Right ventricle myocardium superior (tissue), 1 donor: ENCODE measurements at places on chromosomes 5 and 9.

DNA sequence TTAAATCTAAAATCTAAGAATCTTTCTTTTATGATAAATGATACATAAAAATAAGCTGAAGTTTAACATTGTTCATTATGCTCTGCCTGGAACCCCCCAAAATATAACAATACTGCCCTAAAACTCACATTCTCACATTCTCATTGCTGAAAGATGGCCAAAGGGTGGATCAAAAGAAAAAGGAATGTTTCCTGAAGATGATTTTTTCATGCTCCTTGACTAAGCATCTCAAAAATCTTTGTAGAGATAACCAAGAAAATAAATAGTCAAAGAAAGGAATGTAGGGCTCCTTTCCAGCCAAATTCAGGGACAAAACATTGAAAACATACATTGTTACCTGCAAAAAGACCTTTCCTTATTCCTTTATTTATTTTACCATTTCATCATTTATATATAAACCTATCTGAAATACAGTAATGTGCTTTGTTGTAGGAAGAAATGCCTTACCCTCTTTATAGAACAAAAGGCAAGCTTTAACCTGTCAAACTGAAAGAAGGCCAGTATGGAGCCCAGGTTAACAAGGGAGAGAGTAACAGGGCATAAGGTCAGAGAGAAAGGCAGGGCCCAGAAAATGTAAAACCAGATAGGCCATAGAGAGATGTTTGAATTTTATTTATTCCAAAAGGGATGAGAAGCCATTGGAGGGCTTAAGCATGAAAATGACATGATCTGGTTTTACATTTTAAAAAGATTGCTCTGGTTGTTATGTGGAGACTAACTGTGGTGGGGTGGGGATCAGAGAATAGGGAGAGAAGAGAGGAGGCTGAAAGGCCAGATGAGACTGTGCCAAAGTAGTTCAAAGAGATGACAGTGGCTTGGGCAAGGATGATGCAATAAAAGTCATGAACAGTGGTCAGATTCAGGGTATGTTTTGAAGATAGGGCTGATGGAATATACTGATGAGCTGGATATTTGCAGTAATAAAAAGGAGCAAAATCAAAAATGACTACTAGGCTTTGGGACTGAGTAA lies 37.3 kb upstream of the CDK5RAP2 start:
- no peak for DNase-seq

GRCh38 chr5:179559284-179560252 lies 9.2 kb downstream of the RUFY1 start:
- peak; percentile 98 for DNase-seq

DNA sequence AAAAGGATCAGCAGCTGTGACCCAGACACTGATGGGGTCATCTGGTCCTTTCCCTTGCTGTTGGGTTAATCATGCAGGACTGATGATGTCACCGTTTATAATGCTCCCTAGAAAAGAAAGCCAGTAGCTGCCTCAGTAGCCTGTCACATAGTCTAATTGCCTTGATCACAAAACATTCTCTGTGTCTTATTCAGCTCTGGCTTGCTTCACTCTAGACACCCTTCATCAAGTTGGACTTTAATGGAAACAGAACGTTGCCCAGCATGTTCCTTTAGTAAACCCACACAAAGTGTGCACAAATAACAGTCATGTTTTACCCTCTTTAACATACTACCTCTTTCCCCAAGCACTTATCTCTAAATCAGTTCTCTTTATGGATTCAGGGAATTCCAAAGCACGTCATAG lies 170.8 kb downstream of the SGCD start:
- DNase-seq, result no peak

- DNase-seq, result no peak
Observed at GRCh38 chr5:61783481-61783880, 451.4 kb downstream of the ZSWIM6 start.

DNA sequence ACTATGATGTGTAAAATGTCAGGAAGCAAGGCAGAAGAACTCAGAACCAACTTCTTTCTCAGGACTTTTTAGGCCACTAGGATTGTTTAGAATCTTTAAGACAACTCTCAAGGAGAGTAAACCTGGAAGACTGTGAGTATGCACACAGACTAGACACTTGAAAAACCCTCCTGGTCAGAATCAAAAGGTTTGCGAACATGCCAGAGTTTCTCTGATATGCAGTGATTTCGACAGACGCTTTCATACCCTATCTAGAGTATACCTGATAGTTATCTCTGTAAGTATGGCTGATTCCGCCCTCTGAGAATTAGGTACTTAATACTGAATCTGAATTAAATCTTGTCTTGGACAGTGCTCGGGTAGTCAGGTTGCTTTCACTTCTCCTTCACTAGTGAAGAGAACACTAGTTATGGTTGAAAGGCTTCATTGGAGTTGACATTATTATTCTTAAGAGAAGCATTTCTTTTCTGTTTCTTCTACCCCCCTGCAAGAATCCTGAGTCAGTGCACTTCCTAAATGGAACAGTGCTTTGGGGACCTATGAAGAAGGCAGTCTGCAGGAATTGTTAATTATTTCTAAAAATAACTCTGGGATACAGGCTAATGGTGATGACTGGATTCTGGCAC lies 158.1 kb downstream of the HACD4 start:
- no peak for DNase-seq

- DNase-seq, result no peak
Observed at GRCh38 chr5:129903466-129904101, 681 bp upstream of the CHSY3 start.

DNA sequence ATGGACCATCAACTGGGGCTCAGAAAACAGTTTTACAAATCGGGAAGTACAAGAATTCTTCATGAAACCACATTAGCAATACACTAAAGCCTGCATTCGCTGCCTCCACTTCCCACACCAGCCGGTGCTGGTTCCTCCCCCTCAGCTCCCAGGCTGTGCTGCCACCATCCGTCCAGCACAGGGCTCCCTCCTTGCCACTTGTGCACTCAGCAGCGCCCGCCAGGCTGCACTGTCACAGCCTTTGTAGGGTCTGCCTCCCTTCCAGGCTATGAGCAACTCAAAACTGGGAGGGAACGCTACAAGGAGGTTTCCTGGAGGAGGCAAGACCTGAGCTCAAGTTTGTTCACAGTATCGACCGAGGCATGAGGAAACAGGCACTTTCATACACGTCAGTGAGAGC lies 7.7 kb downstream of the MAPK9 start:
- no peak for DNase-seq

DNA sequence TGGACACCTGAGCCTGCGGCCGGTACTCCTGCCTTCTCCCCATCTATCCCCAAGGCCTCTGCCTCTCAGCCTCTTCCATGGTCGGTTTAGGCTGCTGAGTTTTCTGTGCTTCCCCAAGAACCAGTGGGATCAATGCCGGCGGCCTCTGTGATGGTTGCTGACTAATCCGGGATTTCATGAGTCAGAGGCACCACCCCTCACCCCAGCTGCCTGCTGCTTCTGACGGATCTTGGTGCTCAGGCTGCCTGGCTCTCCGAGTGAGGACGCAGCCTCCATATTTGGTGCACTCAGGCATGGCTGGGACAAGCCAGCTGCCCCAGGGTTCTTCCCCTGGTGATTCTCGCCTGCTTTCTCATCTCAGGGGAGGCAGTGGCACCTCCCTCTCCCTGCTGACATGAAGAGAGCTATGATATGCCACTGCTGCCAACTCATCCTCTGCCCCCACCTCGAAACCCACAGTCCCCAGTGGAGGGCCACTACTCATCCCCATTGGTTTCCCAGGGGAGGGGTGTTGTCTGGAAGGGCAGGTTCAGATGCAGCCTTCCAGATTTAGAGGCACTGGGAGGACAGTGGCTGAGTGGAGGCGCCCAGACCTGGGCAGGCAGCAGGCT lies 3.3 kb upstream of the MAN1B1 start:
- DNase-seq, result peak; percentile 73

DNA sequence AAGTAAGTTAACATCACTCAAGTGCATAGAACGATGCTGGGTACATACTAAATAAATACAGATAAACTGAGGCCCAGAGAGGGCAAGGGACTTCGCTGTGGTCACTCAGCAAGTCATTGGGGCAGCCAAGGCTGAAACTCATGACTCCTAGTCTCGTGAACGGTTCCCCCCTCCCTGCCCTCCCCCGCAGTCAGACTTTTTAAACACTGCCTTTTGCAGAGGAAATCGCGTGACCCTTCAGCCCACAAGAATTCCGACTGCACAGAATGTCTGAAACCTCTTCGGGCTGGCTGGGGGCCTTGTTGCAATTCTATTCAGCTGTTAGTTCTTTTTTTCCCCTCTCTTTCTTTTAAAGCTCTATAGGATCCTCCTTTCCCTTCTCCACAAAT lies 28.1 kb downstream of the NEK6 start:
- DNase-seq, result peak; percentile 71

DNA sequence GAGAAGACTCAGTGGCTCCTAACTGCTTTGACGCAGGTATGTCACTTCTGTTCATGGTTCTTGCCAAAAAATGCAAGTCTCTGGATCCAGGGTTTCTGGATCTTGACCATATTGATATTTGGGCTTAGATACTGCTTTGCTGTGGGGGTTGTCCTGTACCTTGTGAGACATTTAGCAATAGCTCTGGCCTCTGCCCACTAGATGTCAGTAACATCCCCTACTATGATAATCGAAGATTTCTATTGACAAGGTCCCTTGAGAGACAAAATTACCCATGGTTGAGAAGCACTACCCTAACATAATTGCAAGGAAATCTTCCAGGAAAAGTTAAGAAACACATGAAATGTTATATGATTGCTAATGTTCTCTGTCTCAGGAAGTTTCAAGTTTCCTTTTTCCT lies 285.4 kb downstream of the TMEM232 start:
- DNase-seq, result no peak

GRCh38 chr5:41925555-41925951 lies 472 bp downstream of the FBXO4 start:
- no peak for DNase-seq

GRCh38 chr5:75275756-75276155 lies 39.1 kb upstream of the ANKRD31 start:
- DNase-seq, result no peak

- no peak for DNase-seq
Observed at GRCh38 chr5:133839721-133840120, 128.7 kb downstream of the C5orf15 start.

DNA sequence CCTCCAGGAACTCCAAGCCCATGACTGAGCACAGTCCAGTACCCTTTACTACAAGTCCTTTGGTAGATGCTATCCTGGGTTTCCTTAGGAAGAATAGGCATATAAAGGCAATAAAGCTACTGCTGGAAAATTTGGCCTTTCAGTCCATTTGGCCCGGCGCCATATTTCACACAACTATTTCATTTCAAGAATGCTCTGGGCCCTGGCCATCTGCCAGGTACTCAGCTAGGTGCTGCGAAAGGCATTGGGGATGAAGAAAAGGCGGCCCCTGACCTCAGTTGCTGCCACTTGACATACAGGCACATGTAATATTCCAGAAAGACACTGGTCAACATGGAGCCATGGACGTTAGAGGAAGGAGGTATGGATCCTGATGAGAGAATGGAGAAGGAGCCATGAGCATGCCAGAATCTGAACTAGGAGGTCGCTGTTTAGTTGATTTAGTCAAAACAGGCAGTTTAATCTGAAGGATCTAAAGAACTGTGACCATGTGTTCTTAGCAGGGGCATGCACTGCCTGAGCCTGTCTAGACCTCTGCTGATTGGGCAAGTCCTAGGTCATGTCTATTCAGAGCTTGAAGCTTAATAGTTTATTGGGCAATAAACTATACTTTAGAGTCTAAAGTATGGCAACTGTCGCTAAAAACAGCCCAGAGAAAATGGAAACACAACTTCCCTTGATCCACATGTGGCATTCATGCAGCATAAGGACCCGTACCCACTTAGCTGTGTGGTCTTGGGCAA lies 149.3 kb downstream of the MELK start:
- no peak for DNase-seq

- no peak for DNase-seq
Observed at GRCh38 chr9:109466623-109467590, 31.2 kb downstream of the PTPN3 start.

- DNase-seq, result no peak
Observed at GRCh38 chr5:114346181-114346580, 15.7 kb upstream of the KCNN2 start.

DNA sequence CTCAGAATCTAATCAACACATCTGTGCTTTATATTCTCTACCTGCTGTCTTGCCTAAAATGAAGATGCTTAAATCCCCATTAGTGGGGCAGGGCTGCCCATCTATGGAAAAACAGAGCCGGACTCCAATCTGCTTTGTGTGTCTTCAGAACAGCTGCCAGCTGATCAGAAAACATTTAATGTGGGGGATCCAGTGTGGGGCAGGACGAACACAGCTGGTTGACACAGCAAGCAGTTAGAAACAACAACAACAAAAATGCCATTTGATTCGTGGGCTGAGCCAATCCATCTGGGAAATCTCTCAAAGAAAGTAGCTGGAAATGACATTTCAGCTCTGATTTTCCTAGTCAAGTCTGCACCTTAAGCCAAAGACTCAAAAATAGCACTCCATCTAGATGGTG lies 99.8 kb downstream of the PPP2R2B start:
- DNase-seq, result no peak
